Bone marrow (tissue), 2 donors: ENCODE measurements at places on chromosomes 1 and 21.
A peak's percentile ranks its signal among the peaks of the same experiment; 100 is the strongest.

GRCh38 chr1:23283667-23284602 is 60.1 kb downstream of the HNRNPR start:
- DNase-seq = no peak

DNA sequence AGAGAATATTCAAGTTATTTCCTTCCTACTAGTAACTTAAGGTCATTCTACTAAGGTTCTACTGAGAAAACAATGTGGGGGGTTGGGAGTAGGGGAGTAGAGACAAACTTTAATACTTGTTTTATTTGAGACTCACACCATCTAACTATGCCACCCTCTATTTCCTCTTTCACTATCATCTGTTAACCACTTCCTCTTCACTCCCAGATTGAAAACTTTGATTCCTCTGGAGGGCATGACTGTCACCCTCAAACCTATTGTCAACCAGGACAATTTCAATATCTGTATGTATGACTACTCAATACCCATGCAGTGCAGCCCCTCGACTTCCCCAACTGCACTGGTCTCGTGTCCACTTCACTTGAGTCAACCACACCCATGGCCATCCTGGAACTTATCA is 165.6 kb upstream of the POGK start:
- no peak for DNase-seq

DNA sequence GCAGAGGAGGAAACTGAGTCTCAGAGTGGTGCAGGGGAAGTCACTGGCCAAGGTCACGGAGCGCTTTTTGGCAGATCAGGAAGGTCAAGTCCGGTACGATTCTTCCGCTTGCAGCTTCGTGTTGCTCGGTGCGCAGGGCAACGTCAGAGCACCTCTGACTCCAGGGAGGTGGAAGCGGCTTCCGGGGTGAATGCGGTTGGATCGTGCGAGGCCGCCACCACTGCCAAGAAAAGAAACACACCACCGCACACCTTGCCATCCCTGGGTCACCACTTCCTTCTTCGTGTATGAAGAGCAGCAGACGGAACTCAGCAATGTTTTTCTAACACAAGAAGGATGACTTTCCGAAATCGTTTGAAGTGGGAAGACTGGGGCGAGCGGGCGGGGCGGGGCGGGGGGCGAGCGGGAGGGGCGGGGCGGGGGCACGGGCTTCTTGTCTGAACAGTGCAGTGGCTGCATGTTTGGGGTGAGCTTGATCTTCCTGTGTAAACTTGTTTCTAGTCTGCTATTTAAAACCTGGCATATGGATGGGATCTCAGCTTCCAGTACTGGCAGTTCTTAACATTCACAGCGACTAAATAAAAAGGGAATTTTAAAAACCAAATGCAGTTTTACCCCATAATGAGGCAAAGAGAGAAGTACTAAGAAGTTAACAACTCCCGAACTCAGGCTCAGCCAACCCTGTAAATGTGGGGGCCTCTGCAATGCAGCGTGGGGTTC is 300.0 kb downstream of the RRAGC start:
- peak; percentile 2 for DNase-seq

GRCh38 chr1:145729666-145730436 is 10.6 kb downstream of the CD160 start:
- DNase-seq = no peak

GRCh38 chr1:43035821-43036741 is 77.4 kb upstream of the SLC2A1 start:
- DNase-seq = no peak

- DNase-seq = no peak
Measured at GRCh38 chr21:37253991-37254390, 13.1 kb downstream of the VPS26C start.

DNA sequence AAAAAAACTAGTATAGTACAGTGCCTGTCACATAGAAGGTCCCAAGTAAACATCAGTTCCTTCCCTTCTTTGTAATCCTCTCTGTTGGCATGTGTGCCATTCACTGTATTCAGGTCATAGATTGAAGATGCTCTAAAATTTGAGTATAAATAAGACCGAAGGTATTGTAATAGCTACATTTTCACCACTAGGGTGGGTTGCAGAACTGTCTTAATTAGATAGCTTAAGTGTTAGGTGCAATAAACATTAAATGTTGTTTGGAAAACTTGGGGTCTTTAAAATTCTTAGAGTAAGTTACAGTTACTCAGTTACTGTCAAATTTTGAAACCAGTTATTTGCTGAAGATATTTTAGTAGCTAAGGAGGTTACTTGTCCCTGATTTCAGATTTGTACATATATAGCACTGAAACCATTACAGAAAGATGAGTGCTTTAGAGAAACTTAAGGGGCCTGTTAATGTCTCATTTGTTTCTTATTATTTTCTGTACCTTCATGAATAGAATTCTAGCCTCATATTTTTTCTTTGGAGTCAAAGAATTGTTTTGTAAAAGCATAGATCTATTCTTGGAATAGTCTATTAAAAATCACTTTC is 24.3 kb downstream of the PER3 start:
- DNase-seq = no peak

- DNase-seq = peak; percentile 86
Measured at GRCh38 chr1:226001963-226002666, 3.0 kb upstream of the SDE2 start.

- DNase-seq = no peak
Measured at GRCh38 chr1:1337793-1338147, 6.7 kb downstream of the TAS1R3 start.

DNA sequence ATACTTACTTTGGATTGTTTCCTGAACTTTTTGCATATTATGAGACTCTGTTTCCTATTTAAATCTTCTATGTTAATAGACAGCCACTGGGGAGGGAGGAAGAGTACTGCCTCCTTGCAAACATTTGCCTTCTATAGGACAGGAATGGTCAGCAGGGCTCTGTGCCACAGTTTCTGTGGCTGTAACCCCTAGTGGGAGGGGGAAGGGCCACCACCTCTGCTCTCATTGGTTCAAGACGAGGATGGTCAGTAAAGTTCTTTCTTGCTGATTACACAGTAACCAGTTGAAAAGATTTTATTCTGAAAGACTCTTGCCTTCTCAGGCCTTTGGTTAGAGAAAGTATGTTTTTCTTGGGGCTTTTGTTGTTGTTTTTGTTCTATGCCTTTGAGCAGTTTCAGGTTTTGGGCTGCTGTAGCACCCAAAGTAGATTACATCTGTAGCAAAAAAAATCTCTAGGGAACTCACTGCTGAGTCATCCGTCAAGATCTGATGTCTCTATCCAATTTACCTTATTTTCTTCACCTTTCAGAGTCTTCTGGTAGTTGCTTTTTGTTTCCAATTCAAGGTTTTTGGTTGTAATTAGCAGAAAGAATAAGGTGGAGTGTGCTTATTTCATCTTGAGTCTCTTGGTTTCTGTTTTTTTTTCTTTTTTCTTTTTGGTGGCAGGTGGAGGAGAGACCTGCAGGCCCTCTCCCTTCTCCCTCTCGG is 23.1 kb downstream of the SLC35A3 start:
- DNase-seq = no peak

- no peak for DNase-seq
Measured at GRCh38 chr1:204003536-204003935, 69.4 kb upstream of the SOX13 start.

- DNase-seq = no peak
Measured at GRCh38 chr1:198107091-198107501, 49.7 kb upstream of the NEK7 start.

GRCh38 chr1:75986478-75986877 is 54.3 kb upstream of the ASB17 start:
- DNase-seq = no peak

DNA sequence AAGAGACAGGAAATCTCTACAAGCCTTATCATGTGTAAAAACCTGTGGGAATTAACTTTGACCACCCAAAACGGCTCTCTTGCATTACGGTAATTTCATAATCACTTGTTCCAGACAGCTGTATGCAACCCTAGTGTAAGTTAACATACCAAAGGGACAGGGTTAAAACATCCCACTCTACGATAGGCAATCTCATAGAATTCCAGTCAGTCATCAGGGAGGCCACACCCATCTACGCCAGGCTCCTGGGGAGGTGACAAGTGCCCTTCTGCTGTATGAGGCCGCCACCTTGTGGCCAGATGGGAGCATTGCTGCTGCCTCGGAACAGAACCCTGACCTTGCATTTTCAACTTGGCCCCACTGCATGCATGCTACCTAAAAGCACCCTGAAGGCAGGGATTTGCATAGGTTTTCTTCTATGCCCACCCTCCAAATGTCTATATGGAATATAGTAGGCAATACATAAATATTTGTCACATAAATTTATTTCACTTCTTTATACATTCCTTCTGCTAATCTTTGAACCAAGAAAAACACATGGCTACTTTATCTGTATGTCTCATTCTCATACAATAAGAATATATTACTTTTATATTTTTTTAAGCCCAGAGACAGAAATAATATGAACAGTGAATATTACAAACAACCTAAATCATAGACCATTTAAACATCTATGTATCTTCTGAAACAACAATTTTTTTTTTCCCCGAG is 12.6 kb downstream of the HSF2BP start:
- DNase-seq = peak; percentile 82

DNA sequence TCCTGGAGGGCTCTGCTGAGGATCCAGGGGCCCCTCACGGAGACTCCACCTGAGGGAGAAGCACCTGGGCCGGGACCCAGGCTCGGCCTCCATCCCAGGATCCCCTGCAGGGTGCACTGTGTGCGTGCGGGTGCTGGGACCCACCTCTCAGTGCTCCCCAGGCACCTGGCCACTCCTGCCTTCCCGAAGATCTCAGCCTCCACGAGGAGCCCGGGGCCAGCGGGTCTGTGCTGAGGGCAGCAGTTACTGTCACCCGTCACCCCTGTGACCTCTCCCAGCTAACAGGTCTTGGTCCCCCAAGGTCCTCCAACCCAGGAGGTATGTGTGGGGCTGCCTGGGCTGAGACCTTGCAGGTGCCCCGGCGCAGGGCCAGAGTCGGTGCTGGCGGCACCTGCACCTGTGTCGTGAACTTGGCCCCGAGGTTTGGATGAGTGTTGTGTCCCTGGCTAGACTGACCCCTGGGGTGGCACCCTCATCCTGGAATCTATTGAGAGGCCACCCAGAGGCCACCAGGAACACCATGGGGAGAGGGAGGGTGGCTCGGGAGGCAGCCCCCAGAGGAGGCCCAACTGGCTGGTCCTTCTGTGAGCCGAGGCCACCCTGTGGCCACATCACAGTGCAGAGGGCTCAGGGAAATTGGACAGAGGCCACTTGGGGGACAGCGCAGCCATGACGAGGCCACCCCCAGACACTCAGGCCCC is 17.7 kb downstream of the MORN1 start:
- DNase-seq = no peak

GRCh38 chr1:78471890-78472620 is 18.7 kb upstream of the PTGFR start:
- DNase-seq = no peak

GRCh38 chr1:231036416-231036815 is 3.6 kb downstream of the FAM89A start:
- peak; percentile 51 for DNase-seq

GRCh38 chr21:27725916-27726315 is 759.0 kb upstream of the ADAMTS5 start:
- DNase-seq = no peak

DNA sequence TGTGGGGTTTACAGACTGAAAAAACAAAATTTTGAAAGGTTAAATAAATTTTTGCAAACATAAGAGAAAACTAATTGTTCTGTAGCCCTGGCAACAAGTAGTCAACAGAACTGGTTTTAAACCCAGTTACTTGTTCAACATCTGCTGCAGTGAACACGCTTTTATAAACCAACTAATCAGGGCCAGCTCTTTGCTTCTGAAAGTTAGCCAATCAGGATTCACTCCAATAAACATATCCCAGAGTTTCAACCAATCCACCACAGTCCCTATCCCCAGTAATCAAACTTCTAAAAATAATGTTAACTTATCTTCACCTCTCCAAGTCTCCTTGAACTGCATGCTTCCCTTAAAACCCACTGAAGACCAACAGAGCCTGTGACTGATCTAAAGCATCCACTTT is 306.6 kb downstream of the CTH start:
- DNase-seq = no peak

DNA sequence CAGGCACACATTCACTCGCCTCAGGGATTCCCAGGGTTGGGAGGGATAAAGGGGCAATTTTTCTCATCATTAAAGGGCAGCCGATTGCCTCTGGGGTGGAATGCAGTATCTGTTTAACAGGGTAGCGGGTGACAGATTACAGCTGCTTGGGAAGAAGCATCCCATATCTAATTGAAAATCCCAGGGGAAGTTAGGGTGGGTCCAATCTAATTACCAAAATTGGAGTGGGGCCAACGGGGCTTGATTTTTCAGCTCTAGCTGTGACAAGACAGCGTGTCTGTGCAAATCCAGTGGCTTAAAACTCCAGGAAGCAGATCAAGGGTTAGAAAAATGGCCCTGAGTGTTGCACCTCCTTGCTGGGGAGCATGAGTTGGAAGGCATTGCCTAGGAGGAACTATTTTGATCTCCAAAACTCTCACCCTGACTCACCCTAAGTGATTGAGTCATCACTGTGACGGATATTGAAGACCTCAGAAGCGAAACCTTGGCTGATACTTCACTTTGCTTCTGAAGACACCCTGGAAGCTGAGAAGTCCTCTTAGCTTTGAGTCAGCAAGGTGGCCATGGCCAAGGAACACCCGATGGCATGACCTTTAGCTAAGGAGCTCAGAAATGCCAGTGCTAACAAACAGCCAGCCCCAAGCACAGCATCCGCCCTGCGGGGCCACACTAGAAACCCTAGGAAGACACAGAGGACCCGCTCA is 46.0 kb downstream of the GRHL3 start:
- no peak for DNase-seq

- DNase-seq = no peak
Measured at GRCh38 chr21:43762303-43763128, 13.6 kb downstream of the CSTB start.

DNA sequence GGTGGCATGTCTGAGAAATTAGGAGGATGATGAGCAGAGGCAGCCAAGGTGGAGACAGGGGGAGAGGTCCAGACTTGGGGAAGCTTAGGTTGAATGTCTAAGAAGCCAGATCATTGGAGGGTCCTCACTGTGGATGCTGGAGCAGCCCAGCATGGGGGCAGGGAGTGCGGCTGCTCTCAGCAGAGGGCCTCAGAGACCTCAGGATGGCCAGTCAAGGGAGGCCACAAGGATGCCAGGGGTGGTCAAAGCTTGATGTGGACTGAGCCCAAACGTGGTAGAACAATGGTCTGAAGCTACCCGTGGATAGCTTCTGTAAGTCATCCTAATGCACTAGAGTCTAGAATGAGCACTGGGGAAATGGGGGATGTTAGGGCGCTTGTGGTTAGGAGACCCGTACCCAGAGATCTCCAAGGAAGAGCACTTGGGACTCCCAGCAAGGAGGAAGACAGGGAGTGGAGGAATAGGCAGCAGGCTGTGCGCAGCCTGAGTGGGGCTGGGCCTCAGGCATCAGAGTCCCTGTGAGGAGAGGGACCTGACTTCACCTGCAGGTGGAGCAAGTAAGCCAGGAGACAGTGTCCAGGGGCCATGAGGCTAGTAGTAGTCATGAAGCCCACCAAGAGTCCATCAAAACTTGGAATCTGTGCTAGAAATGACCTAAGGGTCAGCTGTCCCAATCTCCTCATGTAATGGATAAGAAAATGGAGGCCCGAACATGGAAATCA is 4.3 kb upstream of the S100A9 start:
- no peak for DNase-seq

GRCh38 chr1:62457955-62458354 is 21.1 kb downstream of the USP1 start:
- DNase-seq = no peak
